Hematopoietic multipotent progenitor cell treated with erythropoietin and hydrocortisone succinate and interleukin-3 and kit ligand, for 6 days (in vitro differentiated cells): ENCODE measurements at places on chromosomes 7 and 10.
A peak's percentile ranks its signal among the peaks of the same experiment; 100 is the strongest.

GRCh38 chr10:103246324-103246723 is 637 bp downstream of the RPEL1 start:
- no peak for DNase-seq

DNA sequence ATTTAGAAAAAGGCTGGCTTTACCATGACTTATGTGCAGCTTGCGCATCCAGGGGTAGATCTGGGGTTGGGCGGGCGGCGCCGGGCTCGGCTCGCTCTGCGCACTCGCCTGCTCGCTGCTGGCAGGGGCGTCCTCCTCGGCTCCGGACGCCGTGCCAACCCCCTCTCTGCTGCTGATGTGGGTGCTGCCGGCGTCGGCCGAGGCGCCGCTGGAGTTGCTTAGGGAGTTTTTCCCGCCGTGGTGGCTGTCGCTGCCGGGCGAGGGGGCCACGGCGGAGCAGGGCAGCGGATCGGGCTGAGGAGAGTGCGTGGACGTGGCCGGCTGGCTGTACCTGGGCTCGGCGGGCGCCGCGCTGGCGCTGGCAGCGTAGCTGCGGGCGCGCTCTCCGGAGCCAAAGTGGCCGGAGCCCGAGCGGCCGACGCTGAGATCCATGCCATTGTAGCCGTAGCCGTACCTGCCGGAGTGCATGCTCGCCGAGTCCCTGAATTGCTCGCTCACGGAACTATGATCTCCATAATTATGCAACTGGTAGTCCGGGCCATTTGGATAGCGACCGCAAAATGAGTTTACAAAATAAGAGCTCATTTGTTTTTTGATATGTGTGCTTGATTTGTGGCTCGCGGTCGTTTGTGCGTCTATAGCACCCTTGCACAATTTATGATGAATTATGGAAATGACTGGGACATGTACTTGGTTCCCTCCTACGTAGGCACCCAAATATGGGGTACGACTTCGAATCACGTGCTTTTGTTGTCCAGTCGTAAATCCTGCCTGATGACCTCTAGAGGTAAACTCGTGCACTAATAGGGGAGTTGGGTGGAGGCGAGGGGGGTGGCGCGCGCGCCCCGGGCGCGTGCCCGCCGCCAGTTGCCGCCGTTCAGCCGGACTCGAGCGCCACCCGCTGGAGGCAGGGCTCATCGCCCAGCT is at the start of gene HOXA5:
Gene HOXA5 (minus strand): TSS at position 659 of the 927 bp plus-strand sequence. CDS start 74 bp downstream, at position 585.
- DNase-seq, result peak; percentile 73

- no peak for DNase-seq
Observed at GRCh38 chr10:398954-399353, 263.7 kb downstream of the ZMYND11 start.

GRCh38 chr7:92437956-92438491 is 9.3 kb upstream of the GATAD1 start:
- DNase-seq, result no peak

DNA sequence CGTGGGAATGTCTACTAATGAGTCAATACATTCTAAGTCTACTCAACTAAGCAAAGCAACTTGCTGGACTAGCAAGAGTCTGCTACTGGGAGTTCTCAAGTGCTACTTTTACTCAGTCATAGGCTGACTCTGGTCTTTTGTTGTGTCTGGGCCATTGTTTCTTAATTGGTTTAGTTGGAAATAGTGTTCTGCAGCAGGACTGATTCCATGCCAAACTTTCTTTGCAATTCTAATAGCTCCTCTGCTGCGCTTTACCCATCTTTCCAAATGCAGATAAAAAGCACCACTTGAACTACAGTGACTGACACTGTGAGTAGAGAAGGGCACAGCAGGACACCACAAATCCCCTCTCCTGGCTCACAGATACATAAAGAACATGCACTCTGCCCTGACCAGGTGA is 125.7 kb downstream of the CD36 start:
- no peak for DNase-seq

GRCh38 chr7:39300276-39300675 is 265.9 kb upstream of the YAE1 start:
- DNase-seq, result no peak

- peak; percentile 11 for DNase-seq
Observed at GRCh38 chr7:150737265-150738055, at the start of gene GIMAP5. TSS of gene GIMAP5 (plus strand) at chr7:150737418. CDS start at chr7:150740885, 3,467 bp downstream.

DNA sequence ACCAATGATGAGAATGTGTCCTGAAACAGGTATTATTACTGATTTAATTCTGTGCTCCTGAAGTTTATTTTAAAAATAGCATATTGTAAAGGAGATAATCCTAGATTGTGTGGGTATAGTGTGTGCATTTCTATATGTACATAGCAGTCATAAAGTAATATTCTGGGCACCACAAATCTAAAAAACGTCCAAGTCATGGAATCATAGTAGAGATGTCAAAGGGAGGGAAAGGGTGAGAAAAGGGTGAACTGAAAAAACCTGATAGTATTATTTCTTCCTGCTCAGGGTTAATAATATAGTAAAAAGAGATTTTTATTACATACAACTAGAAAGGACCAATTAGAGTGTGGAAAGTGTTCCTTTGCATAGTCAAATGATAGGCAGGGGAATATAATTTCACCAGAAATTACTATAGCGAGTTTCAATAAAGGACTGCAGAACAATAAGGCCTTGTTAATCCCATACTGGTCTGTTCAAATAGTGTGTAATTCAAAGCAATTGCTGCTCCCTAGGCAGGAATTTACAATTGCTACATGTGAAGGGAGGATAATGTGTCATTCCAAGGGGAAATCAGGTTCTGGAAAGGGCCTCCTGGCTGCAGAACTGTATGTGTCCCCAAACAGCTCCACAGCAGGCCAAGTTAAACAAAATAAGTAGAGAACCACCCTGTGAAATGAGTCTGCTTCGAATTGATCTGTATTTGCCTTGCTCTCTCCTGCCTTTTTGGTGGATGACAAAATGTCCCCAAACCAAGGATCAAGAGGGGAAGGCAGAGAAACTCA is 42.5 kb upstream of the KMT2E start:
- no peak for DNase-seq

- DNase-seq, result peak; percentile 71
Observed at GRCh38 chr10:57657164-57657765, 610.4 kb downstream of the IPMK start.

- no peak for DNase-seq
Observed at GRCh38 chr7:91789558-91789957, 90.9 kb downstream of the MTERF1 start.
